ENCODE measurements at places on chromosomes 7 and 10.

DNA sequence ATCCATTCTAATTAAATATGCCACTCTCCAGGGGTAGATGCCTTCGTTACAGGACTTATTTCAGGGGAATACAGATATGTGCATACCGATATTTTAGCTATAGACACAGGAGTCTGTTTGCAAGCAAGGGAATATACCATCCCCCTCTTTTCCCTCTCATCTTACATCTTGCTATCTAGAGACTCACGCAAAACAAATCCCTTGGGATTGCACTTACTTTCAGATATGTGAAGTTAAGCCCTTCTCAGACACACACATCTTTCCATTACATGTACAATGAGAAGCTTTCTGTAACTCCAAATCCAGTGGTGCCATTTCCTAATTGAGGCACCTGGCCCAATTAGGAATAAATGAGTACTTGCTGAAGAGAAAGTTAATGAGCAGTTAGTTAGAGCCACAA lies 250.4 kb upstream of the FZD8 start:
- no peaks in the 10 kb centered on the region for H3K27me3 ChIP-seq
- H3K36me3 ChIP-seq, result no peaks in the 10 kb centered on the region
- no peak overlapping the region for H3K4me3 ChIP-seq
- H3K27ac ChIP-seq, result no peak overlapping the region
- no peak for DNase-seq

DNA sequence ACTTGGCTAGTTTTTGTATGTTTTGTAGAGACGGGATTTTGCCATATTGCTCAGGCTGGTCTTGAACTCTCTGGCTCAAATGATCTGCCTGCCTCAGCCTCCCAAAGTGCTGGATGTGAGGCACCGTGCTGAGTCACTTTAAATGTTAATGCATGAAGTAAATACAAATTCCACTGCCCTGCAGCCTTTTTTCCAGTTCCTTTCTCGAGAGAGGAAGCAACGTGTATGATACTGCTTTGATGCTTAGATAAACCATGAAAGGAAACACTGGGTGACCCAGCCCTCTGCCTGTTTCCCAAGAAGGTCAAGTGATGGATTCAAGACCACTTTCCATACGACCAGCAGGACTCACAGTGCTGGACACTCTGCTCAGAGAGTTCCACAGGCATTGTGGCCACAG lies 11.3 kb upstream of the MRPS24 start:
- no peak for DNase-seq
- H3K36me3 ChIP-seq, result no peaks in the 10 kb centered on the region
- no peak overlapping the region for H3K27ac ChIP-seq
- no peaks in the 10 kb centered on the region for H3K27me3 ChIP-seq

DNA sequence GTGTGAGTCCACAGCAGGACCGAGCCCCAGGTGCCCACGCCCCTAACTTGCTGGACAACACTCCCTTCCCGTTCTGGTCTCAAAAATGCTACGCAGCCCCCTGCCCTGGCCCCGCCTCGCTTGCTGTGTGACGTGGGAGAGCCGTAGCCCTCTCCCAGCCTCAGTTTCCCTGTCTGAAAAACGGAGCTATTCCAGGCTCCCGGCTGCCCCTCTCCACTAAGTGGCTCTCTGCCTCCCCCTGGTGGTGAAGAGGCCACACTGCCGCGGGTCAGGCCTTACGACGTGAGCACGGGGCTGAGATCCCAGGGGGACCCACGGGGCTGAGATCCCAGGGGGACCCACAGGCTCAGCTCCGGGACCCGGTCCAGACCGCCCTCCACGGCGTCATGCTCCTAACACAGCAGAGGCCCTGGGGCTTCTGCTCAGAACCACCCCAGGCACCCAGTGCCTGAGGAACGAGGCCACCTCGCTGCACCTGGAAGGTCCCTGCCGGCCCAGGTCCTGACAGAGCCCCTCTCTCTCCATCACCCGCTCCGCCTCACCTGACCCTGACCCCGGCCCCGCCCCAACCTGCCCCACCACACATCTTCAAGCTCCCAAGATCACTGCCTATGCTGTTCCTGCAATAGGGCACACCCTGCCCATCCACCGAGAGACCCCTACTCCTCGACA lies 26.7 kb downstream of the MICALL2 start:
- H3K36me3 ChIP-seq, result no peaks in the 10 kb centered on the region
- H3K4me1 ChIP-seq, result no peaks in the 10 kb centered on the region
- no peak overlapping the region for H3K4me3 ChIP-seq
- no peak overlapping the region for H3K27ac ChIP-seq
- peak; percentile 44 for DNase-seq
- H3K27me3 ChIP-seq, result peaks cover 11% of the 10 kb centered on the region

- H3K4me3 ChIP-seq, result no peak overlapping the region
- no peaks in the 10 kb centered on the region for H3K4me1 ChIP-seq
- no peaks in the 10 kb centered on the region for H3K36me3 ChIP-seq
- peak; percentile 40 for DNase-seq
- H3K27ac ChIP-seq, result no peak overlapping the region
Observed at GRCh38 chr10:14325325-14325955, 5.3 kb downstream of the FRMD4A start.

- peak overlapping the region; percentile 66 for H3K27ac ChIP-seq
- no peak for DNase-seq
- H3K36me3 ChIP-seq, result no peaks in the 10 kb centered on the region
- H3K4me3 ChIP-seq, result no peak overlapping the region
Observed at GRCh38 chr10:67802767-67803538, 35.0 kb downstream of the DNAJC12 start.

DNA sequence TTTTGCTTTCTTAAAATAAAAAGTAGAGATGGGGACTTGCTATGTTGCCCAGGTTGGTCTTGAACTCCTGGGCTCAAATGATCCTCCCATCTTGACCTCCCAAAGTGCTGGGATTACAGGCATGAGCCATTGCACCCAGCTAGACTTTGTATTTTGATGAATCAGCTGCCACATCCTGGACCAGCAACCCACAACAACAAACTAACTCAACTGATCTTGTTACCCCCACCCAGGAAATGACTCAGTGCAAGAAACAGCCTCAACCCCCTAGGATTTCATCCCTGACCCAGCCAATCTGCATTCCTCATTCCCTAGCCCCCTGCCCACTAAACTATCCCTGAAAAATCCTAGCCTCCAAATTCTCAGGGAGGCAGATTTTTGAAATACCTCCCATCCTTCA lies 123.8 kb downstream of the IPMK start:
- no peaks in the 10 kb centered on the region for H3K36me3 ChIP-seq
- no peak overlapping the region for H3K27ac ChIP-seq
- no peak for DNase-seq
- no peak overlapping the region for H3K4me3 ChIP-seq
- H3K4me1 ChIP-seq, result no peaks in the 10 kb centered on the region

DNA sequence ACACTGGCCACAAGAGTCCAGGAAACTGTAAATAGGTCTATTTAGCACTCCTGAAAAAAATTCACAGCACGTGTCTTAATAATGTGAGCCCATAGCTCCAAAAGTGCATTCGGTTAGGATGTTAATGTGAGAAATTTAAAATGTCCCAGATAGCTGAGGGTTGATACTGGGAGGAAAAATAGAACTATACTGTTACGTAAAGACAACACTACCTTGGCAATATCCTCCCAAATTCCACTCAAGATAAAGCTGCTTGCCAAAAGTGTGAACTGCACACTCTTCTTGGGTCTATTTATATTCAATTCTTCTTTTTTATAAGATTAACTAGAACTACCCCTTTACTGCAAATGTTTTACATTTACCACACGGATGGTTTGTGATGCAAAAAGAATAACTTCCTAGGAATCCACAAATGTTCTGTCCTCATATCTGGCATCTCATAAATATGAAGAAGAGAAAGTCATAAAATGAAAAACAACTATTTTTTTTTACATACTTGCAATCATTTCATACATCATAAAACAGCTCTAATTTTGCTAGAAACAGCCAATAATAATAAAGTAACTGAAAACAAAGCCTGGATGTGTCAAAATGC lies 10.4 kb downstream of the RAB11FIP2 start:
- H3K4me3 ChIP-seq, result no peak overlapping the region
- peaks cover 5% of the 10 kb centered on the region for H3K36me3 ChIP-seq
- no peak for DNase-seq
- no peaks in the 10 kb centered on the region for H3K27me3 ChIP-seq
- no peak overlapping the region for H3K27ac ChIP-seq

DNA sequence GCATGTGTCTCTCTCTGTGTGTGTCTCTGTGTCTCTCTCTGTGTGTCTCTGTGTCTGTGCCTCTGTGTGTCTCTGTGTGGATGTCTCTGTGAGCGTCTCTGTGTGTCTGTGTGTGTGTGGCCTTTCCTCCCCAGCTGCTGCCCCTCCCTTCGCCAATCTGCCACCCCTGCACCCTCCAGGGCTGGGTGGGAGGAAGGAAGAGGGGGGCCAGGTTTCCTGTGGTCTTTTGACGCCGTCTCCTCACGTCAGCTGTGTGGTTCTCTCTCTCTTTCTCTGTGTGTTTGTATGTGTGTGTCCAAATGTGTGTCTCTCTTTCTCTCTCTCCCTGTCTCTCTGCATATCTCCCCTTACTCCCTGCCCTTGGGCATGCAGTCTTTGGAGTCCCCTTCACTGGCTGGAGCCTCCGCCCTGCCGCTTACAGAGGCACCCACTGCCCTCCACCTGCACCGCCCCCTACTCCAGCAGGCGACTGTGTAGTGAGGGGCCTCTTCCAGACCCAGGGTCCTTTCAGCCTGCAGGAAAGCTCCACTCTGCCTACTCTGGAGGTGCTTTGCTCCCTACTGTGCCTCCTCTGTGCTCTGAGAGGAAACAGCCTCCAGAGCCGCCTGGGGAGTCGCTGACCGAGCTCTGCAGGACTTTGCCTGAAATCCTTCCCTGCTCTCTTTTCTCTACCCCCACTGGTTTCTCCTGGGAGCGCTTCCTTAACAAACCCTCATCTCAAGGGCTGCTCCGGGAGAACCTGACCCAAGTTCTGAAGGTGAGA lies 44.2 kb upstream of the C10orf71 start:
- no peak for DNase-seq
- H3K27me3 ChIP-seq, result no peaks in the 10 kb centered on the region
- H3K27ac ChIP-seq, result no peak overlapping the region
- no peaks in the 10 kb centered on the region for H3K36me3 ChIP-seq

GRCh38 chr7:84245835-84246234 lies 51.2 kb upstream of the SEMA3A start:
- no peaks in the 10 kb centered on the region for H3K4me1 ChIP-seq
- no peaks in the 10 kb centered on the region for H3K27me3 ChIP-seq
- H3K36me3 ChIP-seq, result no peaks in the 10 kb centered on the region
- no peak overlapping the region for H3K4me3 ChIP-seq
- DNase-seq, result no peak

- DNase-seq, result no peak
- H3K27ac ChIP-seq, result no peak overlapping the region
- no peak overlapping the region for H3K4me3 ChIP-seq
- H3K4me1 ChIP-seq, result no peaks in the 10 kb centered on the region
- H3K27me3 ChIP-seq, result no peaks in the 10 kb centered on the region
Observed at GRCh38 chr7:1424041-1424440, 35.2 kb downstream of the MICALL2 start.

DNA sequence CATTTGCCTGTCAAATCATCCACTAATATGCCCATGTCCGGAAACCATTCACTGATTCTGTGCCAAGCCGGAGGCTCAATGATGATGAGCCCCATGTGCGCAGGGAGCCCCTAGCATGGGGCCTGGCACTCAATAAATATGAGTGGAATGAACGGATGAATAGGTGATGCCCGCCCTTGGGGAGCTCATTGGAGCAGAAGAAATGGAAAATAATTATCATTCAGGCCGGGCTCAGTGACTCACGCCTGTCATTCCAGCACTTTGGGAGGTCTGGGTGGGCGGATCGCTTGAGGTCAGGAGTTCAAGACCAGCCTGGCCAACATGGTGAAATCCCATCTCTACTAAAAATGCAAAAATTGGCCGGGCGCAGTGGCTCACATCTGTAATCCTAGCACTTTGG lies 11.0 kb downstream of the RHBDD2 start:
- no peaks in the 10 kb centered on the region for H3K27me3 ChIP-seq
- no peak for DNase-seq
- H3K4me3 ChIP-seq, result no peak overlapping the region
- no peak overlapping the region for H3K27ac ChIP-seq
- no peaks in the 10 kb centered on the region for H3K4me1 ChIP-seq

DNA sequence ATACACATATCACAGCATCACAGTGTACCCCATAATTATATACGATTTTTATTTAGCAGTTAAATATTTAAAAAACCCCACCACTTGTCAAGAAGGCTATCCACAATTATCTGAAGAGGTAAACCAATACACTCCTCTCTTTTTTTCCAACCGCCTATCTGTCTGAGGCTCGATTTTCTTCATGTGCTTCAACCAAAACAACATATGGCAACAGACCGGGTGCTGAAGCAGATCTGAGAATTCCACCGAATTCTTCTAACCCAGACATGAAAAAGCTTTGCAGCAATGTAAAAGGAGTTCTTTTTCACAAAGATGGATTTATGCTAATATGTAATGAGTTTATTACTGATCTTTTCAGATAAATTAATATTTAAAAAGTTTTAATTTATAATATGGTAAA lies 132.4 kb upstream of the RHEB start:
- H3K27me3 ChIP-seq, result no peaks in the 10 kb centered on the region
- H3K27ac ChIP-seq, result no peak overlapping the region
- H3K4me3 ChIP-seq, result no peak overlapping the region
- DNase-seq, result no peak
- no peaks in the 10 kb centered on the region for H3K36me3 ChIP-seq
- no peaks in the 10 kb centered on the region for H3K4me1 ChIP-seq

DNA sequence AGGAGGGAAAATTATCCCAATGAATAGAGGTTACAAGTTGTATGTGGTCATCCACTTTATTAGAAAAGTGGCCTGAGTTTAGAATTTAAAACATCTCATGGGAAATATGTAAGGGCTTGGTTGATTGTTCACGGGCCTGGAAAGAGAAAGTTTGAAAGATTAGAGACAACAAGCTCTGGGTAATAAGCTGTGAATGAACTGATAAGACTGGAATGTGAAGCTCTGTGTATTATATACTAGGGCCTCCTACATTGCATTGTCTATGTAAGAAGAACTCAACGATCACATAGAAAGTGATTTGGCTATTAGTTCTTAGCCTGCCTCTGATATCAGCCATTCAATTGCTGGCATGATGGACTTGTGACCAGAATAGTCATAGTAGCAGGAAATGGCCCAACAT lies 199.2 kb upstream of the MAGI2 start:
- H3K36me3 ChIP-seq, result no peaks in the 10 kb centered on the region
- no peaks in the 10 kb centered on the region for H3K4me1 ChIP-seq
- no peaks in the 10 kb centered on the region for H3K27me3 ChIP-seq
- no peak overlapping the region for H3K4me3 ChIP-seq

GRCh38 chr7:132270517-132270916 lies 305.8 kb downstream of the PLXNA4 start:
- H3K4me3 ChIP-seq, result no peak overlapping the region
- H3K36me3 ChIP-seq, result no peaks in the 10 kb centered on the region
- no peaks in the 10 kb centered on the region for H3K4me1 ChIP-seq
- H3K27ac ChIP-seq, result no peak overlapping the region
- no peaks in the 10 kb centered on the region for H3K27me3 ChIP-seq

DNA sequence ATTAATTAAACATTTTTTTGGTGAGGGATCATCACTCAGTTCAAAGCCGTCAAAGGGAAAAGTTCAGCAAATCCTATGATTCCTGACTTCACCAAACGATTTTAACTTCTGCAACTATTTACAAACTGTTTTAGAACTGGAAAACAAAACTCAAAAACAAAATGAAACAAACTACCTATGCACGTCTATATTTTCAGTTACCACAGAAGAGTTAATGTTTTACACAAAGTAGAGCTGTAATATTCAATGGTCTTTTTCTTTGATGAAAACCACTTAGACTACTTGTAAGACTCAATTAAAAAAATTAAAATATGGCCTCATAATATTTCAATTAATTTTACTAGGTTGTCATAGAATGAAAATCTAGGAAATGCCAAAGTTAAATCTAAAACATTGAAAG lies 131.5 kb downstream of the ATE1 start:
- no peak for DNase-seq
- H3K4me3 ChIP-seq, result no peak overlapping the region
- no peaks in the 10 kb centered on the region for H3K4me1 ChIP-seq
- H3K27me3 ChIP-seq, result no peaks in the 10 kb centered on the region
